ENCODE measurements at places on chromosomes 2 and 18.

DNA sequence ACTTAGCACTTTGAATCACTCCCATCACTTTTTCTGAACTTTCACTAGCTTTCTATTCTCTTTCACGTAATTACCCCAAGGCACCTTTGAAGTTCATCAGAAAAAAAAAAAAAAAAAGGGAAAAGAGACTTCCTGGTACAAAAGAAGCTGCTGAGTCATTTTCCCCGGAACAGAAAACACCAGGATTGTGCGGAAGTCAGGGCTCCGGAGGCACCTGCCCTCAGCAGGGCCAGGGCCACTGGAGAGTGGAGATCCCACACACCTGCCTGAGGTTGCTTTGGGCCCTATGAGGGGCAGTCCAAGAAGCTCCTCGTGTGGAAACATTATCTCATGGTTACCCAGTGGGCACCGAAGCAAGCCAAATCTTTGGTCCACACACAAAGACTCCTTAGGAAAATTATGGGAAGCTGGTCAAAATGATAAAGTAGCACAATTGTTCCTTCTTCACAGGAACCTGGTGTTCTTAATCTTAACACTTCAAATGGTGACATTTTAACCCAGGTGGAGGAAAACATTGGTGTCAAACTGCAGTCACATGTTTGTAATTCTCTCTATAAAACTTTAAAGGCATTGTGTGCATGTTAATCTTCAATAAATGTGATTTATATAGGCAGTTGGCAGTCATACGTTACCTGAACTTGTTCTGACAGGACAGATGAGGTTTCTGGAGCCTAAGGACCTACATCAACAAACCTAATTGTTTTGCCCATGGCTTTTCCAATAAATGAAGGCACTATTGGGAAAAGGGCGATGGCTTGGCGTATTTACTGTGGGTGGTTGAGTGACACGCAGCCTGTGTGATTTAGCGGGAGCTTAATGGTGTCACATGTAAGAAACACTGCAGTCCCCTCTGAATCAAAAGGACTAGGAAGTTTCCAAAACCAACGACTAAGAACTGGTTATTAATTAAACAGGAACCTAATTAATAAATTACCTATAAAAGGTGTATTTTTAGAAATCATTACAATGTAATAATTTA, 23.4 kb upstream of the FAM110C start:
- no peak for DNase-seq

GRCh38 chr18:63974991-63975390, 5.1 kb downstream of the SERPINB8 start:
- peak; percentile 28 for DNase-seq

DNA sequence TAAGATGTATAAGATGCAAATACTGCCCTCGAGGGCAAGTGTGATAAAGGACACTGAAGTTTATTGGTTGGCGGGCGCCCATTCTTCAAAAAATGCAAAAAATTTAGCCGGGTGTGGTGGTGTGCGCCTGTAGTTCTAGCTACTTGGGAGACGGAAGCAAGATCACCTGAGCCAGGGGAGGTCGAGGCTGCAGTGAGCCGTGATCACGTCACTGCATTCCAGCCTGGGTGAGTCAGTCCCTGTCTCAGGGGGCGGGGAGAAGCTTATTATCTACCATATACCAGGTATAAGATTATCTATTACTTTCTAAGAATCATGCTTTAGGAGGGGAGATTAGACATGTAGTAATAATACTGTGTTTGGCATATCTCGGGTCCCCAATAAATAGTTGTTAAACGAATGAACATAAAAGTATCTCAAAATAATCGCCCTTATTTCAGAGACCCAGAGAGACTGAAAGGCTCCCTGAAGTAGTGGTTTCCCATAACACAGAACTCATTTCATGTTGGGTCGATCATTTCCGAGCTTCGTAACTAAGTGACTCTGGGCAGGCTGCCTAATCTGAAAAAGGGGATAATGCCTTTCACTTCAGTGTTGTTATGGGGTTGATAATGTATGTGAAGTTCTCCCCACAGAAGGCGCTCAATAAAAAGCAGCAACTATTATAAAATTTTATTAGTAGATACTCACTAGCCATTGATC, 1.2 kb upstream of the SELENOI start:
- no peak for DNase-seq

DNA sequence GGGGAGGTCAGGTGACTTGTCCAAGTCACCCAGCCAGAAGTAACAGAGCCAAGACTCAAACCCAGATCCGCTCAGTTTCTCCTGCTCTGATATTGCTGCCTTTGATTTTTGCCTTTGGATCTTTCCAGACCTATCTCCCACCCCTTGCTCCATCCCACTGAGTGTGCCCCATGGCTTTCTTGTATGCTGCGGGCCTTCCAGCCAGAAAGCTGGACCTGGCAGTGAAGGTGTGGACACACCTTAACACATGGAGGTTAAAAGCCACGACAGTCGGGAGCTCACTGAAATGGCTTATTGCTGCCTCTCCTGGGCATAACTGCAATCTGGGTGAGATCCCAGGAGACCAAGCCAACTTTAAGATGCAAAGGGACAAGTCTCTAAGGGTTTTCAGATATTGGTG, 86.7 kb downstream of the LONRF2 start:
- no peak for DNase-seq

DNA sequence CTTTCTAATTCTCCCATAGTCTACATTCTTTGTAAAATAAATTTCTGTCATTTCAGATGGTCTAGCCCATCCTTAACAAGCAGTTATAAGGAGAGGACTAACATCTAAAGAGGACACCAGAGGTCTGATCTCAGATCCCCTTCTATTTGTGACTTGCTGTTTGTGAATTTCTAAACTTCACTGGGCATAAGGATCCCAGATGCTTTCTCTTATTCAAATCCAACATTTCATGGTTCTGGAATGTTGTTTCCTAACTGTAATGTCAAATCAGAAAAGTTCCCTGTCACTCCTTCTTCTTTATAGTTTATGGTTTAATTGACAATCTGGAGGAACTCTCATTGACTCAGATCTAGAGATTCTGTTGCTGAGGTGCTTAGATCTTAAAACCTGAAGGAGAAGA, 430.2 kb downstream of the MEIS1 start:
- DNase-seq, result no peak

- DNase-seq, result no peak
Measured at GRCh38 chr2:30306522-30306921, 75.2 kb downstream of the LBH start.

GRCh38 chr2:218152172-218152571, 14.6 kb downstream of the CXCR1 start:
- no peak for DNase-seq

- DNase-seq, result no peak
Measured at GRCh38 chr2:235513984-235514626, 20.3 kb downstream of the AGAP1 start.

- no peak for DNase-seq
Measured at GRCh38 chr2:207444756-207445155, 85.0 kb upstream of the CREB1 start.

- DNase-seq, result no peak
Measured at GRCh38 chr18:79487801-79488201, 92.1 kb downstream of the NFATC1 start.

GRCh38 chr2:72935611-72935957, 18.3 kb downstream of the EMX1 start:
- no peak for DNase-seq

DNA sequence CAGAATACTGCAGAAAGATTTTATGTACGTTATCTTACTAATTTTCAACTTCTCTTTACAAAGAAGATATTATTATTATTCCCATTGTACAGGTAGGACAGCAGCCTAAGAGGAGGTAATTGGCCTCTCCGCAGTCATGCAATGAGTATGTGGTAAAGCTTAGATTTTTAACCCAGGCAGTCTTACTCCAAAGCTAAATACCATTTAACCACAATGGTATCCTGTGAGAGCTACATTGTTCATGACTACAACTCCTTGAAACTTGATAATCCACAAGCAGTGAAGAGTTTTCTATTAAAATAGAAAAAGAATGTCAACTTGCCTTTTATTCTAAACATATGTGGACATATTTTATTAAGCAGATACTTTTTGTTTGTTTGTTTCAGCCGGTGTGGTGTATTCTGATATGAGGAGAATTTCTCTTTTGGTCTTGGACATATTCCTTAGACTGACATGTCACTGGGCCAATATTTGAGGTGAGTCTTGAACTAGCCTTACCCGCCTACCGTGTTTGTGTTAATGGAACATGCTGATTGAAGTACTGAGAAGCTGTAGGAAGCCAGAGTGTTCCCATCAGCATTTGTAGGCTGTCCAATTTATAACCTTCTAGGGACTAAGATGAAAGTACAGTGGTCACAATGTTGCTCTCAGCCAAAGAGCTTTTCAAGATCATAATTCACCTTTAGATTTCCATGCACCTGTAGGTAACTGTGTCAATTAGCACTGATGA, 293.9 kb upstream of the DCC start:
- DNase-seq, result no peak

DNA sequence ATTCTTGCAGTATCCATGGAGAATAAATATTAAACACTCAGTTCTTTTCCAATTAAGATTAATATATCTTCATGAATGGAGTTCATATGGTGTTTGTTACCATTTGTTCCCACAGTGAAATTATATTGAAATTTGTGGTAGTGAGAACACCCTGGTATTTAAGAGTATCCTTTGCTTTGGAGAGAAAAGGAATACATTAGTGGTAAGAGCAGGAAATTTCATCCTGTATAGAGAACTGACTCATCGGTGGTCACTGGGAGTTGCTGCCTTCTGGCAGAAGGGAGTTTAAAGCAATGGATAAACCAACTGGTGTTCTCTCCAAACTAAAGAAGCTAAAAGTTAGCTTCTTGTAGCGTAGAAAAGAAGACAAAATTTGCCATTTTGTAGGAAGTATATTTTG, 107.3 kb downstream of the MYO1B start:
- no peak for DNase-seq

DNA sequence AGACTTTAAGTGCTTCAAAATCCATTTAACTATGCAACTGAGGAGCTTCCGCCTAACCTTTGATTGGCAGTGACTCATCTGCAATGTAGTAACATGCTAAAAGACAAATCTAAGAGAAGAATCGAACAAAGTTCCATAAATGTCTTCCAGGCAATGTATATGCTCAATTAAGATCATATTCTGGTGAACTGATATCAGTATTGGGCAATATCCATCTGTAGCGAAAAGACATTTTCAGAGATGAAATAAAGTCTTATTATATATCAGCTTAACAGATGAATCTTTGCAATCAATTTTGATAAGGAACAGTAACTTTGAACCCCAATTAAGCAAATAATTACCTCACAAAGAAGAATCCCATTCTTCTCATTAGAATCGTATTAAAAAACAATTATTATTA, 11.6 kb downstream of the ZC3H8 start:
- no peak for DNase-seq

DNA sequence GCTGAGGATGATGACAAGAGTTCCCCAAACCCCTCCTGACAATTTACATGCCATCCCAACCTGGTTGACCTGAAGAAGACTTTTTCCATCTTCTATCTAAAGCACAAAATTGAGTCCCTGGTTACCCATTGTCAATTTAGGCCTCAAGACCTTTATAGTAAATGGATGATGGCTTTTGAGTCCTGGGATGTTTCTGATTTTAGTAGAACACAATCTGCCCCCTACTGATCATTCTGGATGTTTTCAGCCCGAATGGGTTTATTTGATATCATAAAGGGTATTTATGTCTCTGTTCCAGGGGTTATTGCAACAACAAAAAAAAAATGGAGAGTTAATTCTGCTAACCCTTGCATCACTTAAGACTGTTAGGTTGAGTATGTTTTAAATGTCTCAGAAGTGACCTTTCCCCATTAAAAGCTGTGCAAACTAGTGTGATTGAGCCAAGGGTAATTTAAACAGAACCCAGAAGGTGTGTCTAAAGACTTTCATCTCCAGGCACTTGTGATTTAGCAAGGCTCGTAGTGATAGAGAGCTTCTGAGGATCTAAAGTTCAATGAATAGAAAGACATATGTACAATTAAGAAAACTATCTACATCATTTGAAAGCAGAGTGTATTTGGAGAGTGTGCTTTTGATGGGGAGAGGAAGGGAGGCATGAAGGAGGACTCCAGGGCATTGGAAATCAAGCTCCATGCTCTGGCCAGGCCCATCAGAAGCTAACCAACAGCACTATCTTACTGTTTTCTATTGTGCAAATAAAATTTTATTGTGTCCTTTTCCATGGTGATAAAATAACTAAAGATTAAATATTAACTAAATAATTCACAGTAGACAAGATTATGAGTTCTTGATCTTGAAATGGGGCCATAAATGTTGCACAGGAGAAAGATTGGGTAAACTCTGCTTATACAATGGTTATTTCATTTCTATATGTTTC, 96.6 kb upstream of the NOSTRIN start:
- peak; percentile 31 for DNase-seq

GRCh38 chr2:121519732-121520640, 10.7 kb upstream of the RNU4ATAC start:
- peak; percentile 82 for DNase-seq

GRCh38 chr2:8355102-8355859, 326.6 kb upstream of the ID2 start:
- no peak for DNase-seq

DNA sequence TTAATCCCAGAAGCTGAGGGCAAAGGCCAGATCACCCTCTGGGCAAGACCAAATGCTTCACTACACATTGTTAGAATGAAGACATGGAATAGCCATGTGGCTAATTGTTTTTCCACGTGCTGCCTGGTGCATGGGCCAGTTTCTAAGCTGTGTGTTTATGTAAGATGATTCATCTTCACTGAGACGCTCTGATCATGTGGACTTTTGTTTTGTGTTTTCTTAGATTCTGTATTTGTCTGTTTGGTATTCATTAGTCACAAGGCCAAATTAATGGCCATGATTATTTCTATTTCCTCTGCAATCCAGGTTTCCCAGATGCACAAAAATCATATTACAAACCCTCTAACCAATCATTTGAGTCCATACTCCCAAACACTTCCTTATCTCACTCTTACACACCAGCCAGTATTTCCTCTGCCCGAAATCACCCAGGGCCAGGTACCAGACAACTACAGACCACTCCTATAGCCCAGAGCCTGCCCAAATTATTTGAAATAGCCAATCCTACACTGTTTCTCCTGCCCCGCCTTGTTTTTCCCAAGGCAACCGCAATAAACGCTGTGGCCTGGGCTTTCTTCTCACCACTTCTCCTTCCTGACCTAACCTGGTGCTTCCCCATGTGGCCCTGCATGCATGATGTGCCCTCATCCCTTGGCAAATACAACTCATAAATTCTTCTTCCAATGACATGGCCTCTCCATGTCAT, 94.2 kb upstream of the SP3 start:
- no peak for DNase-seq

DNA sequence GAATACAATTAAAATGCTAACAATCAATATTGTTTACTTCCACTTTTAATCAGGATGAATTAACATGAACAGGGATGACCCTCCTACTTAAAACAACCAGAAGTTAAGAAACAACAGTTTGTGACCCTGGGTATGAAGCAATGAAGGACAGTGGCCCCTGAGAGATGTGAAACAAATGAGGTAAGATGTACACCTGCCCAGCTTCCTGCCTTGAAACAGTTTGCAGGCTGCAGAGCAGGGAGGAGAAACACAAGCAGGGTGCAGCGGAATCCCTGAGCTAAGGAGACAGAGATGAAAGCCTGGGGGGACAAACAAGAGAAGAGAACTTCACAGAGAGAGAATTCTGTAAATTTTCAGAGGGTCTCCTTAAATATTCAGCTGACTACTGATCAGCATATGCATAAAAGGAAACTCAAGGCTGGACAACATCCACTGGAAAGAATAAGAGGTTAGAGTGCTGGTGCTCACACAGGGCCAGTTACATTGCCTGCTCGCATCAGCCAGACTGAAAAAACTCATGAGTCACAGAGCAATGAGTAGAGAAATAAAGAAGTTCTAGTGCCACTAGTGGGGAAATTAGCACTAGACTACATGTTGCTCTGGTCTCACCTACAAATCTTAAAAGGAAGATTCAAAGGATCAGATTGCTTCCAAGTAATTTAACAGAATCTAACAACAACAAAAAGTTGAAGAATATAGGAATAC, 106.4 kb downstream of the PID1 start:
- DNase-seq, result peak; percentile 10

Data from midbrain (tissue), 1 donor.